ENCODE measurements at places on chromosomes 16 and 17.

DNA sequence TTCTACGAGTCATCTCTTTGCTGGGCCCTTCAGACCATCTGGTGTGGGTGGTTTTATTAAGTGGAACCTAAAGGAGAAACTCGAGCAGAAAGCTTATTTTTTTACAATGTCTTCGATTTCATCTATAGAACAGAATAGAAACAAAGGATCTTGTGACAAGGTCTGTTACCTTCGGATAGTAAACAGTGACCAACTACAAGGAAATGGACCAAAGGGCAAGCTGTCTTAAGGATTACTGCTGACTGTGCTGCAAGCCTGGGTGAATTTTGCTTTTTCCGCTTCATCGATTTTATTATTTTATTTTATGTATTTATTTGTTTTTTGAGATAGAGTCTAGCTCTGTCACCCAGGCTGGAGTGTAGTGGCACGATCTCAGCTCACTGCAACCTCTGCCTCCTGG lies 348.9 kb upstream of the ERCC4 start:
- no peak overlapping the region for H3K4me3 ChIP-seq
- H3K27me3 ChIP-seq = peaks cover 4% of the 10 kb centered on the region
- H3K4me1 ChIP-seq = no peaks in the 10 kb centered on the region
- no peak for DNase-seq

- no peaks in the 10 kb centered on the region for H3K27me3 ChIP-seq
- H3K27ac ChIP-seq = no peak overlapping the region
- H3K36me3 ChIP-seq = peaks cover 7% of the 10 kb centered on the region
- no peak overlapping the region for H3K4me3 ChIP-seq
- no peaks in the 10 kb centered on the region for H3K4me1 ChIP-seq
Observed at GRCh38 chr16:78275420-78275819, 176.0 kb downstream of the WWOX start.

DNA sequence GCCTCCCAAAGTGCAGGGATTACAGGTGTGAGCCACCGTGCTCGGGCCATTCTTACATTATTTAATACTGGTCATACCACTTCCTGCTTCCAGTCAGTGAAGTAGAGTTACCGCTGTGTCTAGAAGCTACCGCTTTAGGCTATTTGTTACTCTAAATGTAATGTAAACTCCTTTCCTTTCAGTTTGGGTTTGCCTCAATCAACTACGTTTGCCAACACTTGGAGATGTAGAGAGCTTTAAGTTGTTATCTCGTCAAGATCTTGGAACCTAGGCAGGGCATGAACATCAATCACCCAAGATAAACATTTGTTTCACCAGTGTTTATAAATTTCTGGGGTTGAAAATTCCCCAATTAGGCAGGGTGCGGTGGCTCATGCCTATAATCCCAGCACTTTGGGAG lies 275.9 kb downstream of the STX8 start:
- no peak for DNase-seq
- no peak overlapping the region for H3K4me3 ChIP-seq
- peaks cover 4% of the 10 kb centered on the region for H3K36me3 ChIP-seq
- no peak overlapping the region for H3K27ac ChIP-seq
- H3K4me1 ChIP-seq = peaks cover 17% of the 10 kb centered on the region

DNA sequence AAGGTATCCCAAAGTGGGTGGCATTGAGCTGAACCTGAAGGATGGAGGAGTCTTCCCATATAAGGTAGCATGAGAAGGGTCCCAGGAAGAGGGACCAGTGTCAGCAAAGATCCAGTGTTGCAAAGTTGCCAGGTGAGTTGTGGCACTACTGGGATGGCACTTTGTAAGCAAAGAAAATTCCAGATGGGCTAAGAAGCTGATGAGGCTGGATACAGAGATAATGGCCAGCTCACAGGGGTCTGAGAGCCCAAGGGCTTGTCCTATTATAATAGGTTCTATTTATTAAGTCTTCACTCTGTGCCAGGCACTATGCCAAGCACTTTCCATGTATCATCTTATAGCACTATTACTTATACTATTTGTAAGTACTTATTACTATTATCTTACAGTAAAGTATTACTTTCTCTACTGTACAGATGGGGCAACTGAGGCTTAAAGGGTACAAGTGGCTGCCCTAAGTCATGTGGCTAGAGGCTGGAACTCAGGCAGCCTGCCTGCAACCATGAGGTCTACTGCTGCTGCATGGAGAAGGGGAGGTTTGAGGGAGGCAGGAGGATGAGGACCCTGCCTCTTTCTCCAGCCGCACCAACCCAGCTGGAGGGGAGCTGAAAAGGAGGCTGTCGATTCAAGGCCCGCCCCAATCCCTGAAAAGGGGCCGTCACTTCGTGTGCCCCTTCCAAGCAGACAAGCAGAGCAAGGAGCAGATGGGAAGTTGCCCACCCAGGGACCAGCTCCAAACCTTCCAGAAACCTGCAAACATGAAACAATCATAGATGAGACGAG lies 86.5 kb downstream of the C16orf78 start:
- H3K4me3 ChIP-seq = no peak overlapping the region
- H3K27ac ChIP-seq = no peak overlapping the region
- H3K4me1 ChIP-seq = peaks cover 13% of the 10 kb centered on the region
- peaks cover 10% of the 10 kb centered on the region for H3K27me3 ChIP-seq
- no peak for DNase-seq

GRCh38 chr17:8695241-8695640 lies 49.4 kb downstream of the CCDC42 start:
- DNase-seq = no peak
- peaks cover 7% of the 10 kb centered on the region for H3K4me1 ChIP-seq
- no peaks in the 10 kb centered on the region for H3K36me3 ChIP-seq

GRCh38 chr16:30700491-30700890 lies 1.5 kb downstream of the SRCAP start:
- H3K27me3 ChIP-seq = no peaks in the 10 kb centered on the region
- H3K4me3 ChIP-seq = no peak overlapping the region
- peaks cover 24% of the 10 kb centered on the region for H3K4me1 ChIP-seq
- DNase-seq = no peak
- H3K27ac ChIP-seq = no peak overlapping the region
- H3K36me3 ChIP-seq = no peaks in the 10 kb centered on the region

DNA sequence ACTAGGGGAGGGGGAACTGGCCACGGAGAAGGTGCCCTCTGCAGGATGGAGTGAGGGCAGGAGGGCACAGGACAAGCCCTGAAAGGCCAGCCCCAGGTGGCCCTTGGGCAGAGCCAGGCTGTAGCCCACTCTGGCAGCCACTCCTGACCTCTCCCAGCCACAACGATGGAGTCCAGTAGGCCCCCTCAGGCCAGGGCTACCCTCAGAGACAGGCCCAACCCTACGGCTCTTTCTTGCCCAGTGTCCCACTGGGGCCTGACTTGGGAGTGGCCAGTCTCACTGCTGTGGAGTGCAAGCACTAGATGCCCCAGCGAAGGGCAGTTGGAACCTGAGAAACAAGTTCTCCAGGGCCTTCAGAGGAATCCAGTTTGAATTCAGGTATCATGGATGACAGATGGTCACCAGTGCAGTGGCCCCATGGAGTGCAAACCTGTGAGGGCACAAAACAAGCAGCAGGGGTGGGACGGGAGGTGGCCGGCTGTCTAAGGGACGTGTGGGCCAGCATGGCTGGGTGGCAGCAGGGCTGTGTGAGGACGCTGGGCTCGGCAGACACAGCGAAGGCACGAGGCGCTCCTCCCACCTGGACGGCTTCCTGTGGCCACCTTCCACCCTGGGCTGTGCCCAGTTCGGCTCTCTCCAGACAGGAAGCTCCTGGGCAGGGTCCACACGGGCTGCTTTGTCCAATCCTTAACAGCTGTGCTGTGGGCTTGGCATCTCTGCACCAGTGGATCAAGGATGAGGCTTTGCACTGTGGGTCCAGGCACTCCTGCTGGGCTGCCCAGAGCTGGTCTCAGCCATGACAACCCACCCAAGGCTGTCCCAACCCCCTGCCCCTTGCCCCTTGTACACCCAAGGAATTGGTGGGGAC lies 72.1 kb downstream of the AMFR start:
- H3K4me1 ChIP-seq = peaks cover 16% of the 10 kb centered on the region
- H3K36me3 ChIP-seq = no peaks in the 10 kb centered on the region
- H3K4me3 ChIP-seq = no peak overlapping the region
- H3K27ac ChIP-seq = no peak overlapping the region
- no peak for DNase-seq

DNA sequence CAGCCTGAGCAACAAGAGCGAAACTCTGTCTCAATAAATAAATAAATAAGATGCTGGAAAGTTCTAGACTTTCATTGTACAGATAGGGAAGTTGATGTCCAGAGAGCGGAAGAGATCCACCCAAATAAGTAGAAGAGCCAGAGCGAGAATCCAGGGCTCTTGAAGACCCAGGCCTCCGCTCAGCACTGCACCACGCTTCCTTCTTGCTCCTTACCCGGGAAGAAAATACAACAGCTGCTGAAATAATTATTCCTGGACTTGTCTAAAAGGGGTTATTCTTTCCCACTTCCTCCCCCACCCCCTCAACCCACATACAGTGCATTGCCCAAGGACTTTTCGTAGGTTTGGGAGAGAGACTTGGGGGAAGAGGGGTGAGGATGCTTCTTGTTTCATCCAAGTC lies 26.7 kb downstream of the CDK5RAP3 start:
- no peak overlapping the region for H3K4me3 ChIP-seq
- H3K27me3 ChIP-seq = peaks cover 27% of the 10 kb centered on the region
- no peaks in the 10 kb centered on the region for H3K36me3 ChIP-seq
- H3K4me1 ChIP-seq = peaks cover 5% of the 10 kb centered on the region
- H3K27ac ChIP-seq = no peak overlapping the region

GRCh38 chr17:39016193-39017153 lies 49.3 kb upstream of the FBXO47 start:
- H3K4me3 ChIP-seq = no peak overlapping the region
- H3K36me3 ChIP-seq = no peaks in the 10 kb centered on the region
- no peak for DNase-seq
- H3K4me1 ChIP-seq = no peaks in the 10 kb centered on the region
- no peak overlapping the region for H3K27ac ChIP-seq

DNA sequence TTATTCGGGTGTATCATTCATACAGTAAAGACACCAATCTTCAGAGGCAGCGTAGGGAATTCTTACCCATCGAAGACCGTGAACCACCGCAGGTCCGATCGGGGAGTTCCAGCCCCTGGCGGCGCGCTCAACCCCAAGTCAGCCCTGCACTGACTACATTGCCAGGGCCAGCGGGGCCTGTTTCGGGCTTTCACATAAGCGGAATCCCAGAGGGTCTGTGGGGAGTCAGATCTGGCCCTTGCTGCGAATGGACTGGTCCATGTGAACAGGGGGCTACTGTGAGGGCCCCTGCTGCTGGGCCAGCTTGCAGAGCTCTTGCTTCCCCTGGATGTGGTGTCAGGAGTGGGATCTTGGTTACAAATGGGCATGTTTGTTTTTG lies 7.6 kb downstream of the PDE6G start:
- peaks cover 46% of the 10 kb centered on the region for H3K27me3 ChIP-seq
- H3K36me3 ChIP-seq = no peaks in the 10 kb centered on the region
- no peak for DNase-seq

- H3K4me1 ChIP-seq = no peaks in the 10 kb centered on the region
- no peaks in the 10 kb centered on the region for H3K36me3 ChIP-seq
- H3K27me3 ChIP-seq = no peaks in the 10 kb centered on the region
- no peak overlapping the region for H3K27ac ChIP-seq
- H3K4me3 ChIP-seq = no peak overlapping the region
Observed at GRCh38 chr17:69961501-69962145, 113.4 kb upstream of the KCNJ16 start.

- H3K36me3 ChIP-seq = no peaks in the 10 kb centered on the region
- H3K27ac ChIP-seq = peak overlapping the region; percentile 12
- H3K4me3 ChIP-seq = peak overlapping the region; percentile 41
- no peaks in the 10 kb centered on the region for H3K27me3 ChIP-seq
- DNase-seq = no peak
- H3K4me1 ChIP-seq = peaks cover 31% of the 10 kb centered on the region
Observed at GRCh38 chr17:41782142-41782541, 4.4 kb downstream of the JUP start.

- H3K27me3 ChIP-seq = no peaks in the 10 kb centered on the region
- no peaks in the 10 kb centered on the region for H3K36me3 ChIP-seq
- H3K4me1 ChIP-seq = peaks cover 60% of the 10 kb centered on the region
- no peak for DNase-seq
Observed at GRCh38 chr16:56910112-56910511, 21.8 kb upstream of the HERPUD1 start.

DNA sequence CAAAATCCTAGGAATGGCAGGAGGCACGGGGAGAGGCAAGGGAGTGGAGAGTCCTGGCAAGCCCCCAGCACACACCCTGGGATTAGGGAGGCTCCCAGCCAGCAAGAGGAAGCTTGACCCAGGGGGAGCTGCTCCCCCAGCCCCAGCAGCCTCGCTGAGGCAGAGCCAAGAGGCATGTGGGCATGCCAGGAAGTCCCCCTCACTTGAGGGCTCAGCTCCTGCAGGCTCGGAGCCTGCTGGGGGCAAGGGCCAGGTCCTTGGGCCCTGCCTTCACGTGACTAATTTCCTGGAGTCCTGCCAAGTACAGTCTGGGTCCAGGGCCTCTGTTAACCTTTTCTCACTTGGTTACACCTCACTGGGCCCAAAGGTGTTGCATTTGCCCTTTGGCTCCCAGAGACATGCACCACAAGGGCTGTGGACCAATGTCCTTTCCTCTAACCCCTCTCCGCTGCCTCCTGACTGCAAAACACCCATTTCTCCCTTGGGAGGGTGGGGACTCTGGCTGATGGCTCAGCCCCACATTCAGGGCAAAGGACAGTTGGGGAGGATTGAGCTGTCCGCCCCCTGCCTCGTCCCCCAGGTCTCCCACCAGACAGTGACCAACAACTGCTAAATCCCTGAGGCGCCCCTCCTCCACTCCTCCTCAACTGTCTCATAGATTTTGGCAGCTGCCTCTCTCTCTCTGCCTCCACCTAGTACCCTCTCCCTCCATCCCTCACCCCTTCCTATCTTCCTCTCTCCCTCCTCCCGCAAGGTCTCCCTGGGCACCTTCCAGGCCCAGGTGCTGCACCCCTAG lies 4.4 kb upstream of the SLC47A2 start:
- no peak for DNase-seq
- H3K4me1 ChIP-seq = peaks cover 19% of the 10 kb centered on the region
- H3K4me3 ChIP-seq = no peak overlapping the region
- H3K27me3 ChIP-seq = peaks cover 25% of the 10 kb centered on the region
- H3K27ac ChIP-seq = peak overlapping the region; percentile 54

DNA sequence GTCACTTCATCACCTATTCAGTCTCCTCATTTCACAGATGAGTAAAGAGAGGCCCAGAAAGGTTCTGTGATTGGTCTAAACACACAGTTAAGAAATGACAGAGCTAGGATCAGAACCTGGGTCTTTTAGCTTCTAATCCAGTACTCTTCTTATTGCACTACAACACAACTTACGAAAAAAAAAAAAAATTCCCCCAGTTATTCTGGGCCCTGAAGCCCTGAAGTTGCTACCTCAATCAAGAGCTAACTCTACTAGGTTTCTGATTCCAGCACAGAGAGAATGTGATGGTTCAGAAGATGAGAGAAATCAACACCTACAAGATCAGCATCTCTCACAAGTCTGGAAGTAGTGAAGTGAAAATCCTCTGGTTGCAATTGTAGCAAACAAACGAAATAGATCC lies 37.3 kb downstream of the GRB7 start:
- DNase-seq = peak; percentile 43
- peak overlapping the region; percentile 95 for H3K4me3 ChIP-seq
- peak overlapping the region; percentile 97 for H3K27ac ChIP-seq
- peaks cover 83% of the 10 kb centered on the region for H3K4me1 ChIP-seq

GRCh38 chr17:27244491-27245223 lies 49.3 kb upstream of the WSB1 start:
- peaks cover 17% of the 10 kb centered on the region for H3K4me1 ChIP-seq
- no peak for DNase-seq
- no peak overlapping the region for H3K4me3 ChIP-seq
- no peaks in the 10 kb centered on the region for H3K36me3 ChIP-seq
